Endothelial cell of coronary artery (primary cell): ENCODE measurements at places on chromosomes 4 and X. TPM values are rescaled to one million over a fixed set of nuclear protein-coding genes. Genes with fewer than 3 reads are reported as not detected.

MAGEE2 gene
- not detected in 2 replicates for total RNA-seq

LDB2 gene
- 128 and 441 TPM in 2 replicates for total RNA-seq

EDA gene
- 0.81 and 2.4 TPM in 2 replicates for total RNA-seq

BOD1L1 gene
- 29.3 and 32.0 TPM in 2 replicates for total RNA-seq

CHST7 gene
- total RNA-seq, result 24.2 and 25.2 TPM in 2 replicates

CXCL11 gene
- 0.66 and 0.99 TPM in 2 replicates for total RNA-seq

FAM200B gene
- 12.6 and 13.0 TPM in 2 replicates for total RNA-seq

NXF3 gene
- total RNA-seq, result not detected in 2 replicates

DCAF8L2 gene
- 0.19 and 0.27 TPM in 2 replicates for total RNA-seq

SSX4B gene
- not detected in 2 replicates for total RNA-seq

RAI2 gene
- total RNA-seq, result 0.09 TPM in 1 of 2 replicates, not detected in the other

ZXDA gene
- 6.0 and 8.3 TPM in 2 replicates for total RNA-seq

WWC2 gene
- 20.9 and 39.5 TPM in 2 replicates for total RNA-seq

TMEM156 gene
- total RNA-seq, result 2.2 and 14.4 TPM in 2 replicates

DMD gene
- total RNA-seq, result 7.0 and 10.4 TPM in 2 replicates

SLC6A8 gene
- total RNA-seq, result 3.4 and 7.9 TPM in 2 replicates

TCEAL5 gene
- total RNA-seq, result not detected in 2 replicates

ACE2 gene
- 0.19 TPM in 1 of 2 replicates, not detected in the other for total RNA-seq

GLA gene
- total RNA-seq, result 20.0 and 31.0 TPM in 2 replicates

FAM149A gene
- 0.18 and 0.47 TPM in 2 replicates for total RNA-seq

CACNA1F gene
- total RNA-seq, result under 0.01 TPM in 1 of 2 replicates, not detected in the other

NPY2R gene
- total RNA-seq, result not detected in 2 replicates

IQCM gene
- not detected in 2 replicates for total RNA-seq

HTN1 gene
- total RNA-seq, result not detected in 2 replicates

EVC2 gene
- total RNA-seq, result 7.4 and 12.0 TPM in 2 replicates

ARR3 gene
- not detected in 2 replicates for total RNA-seq

CCDC160 gene
- total RNA-seq, result not detected in 2 replicates

GNRHR gene
- total RNA-seq, result not detected in 2 replicates

SAGE1 gene
- total RNA-seq, result not detected in 2 replicates

EPGN gene
- 0.09 and 2.0 TPM in 2 replicates for total RNA-seq

NCBP2L gene
- not detected in 2 replicates for total RNA-seq

NAAA gene
- total RNA-seq, result 16.3 and 20.3 TPM in 2 replicates

SPON2 gene
- total RNA-seq, result 0.09 and 1.6 TPM in 2 replicates

AFM gene
- total RNA-seq, result not detected in 2 replicates

HS3ST1 gene
- 0.56 and 1.8 TPM in 2 replicates for total RNA-seq

C4orf50 gene
- not detected in 2 replicates for total RNA-seq

TRO gene
- total RNA-seq, result 2.2 and 2.6 TPM in 2 replicates

CTAG2 gene
- total RNA-seq, result not detected in 2 replicates

KLHL34 gene
- not detected in 2 replicates for total RNA-seq

CT45A2 gene
- total RNA-seq, result not detected in 2 replicates

SYTL4 gene
- total RNA-seq, result 14.2 and 17.2 TPM in 2 replicates

PDE5A gene
- 2.6 and 11.1 TPM in 2 replicates for total RNA-seq
